ENCODE measurements at places on chromosomes 5 and 9. TPM values are rescaled to one million over a fixed set of nuclear protein-coding genes. Genes with fewer than 3 reads are reported as not detected.

STK32A gene
- under 0.01 TPM for total RNA-seq

PHF24 gene
- total RNA-seq: not detected

DCANP1 gene
- total RNA-seq: not detected

BTNL8 gene
- total RNA-seq: 0.20 TPM

PCDHGA4 gene
- total RNA-seq: 2.0 TPM

NMUR2 gene
- not detected for total RNA-seq

TMEM232 gene
- total RNA-seq: 0.44 TPM

TUSC1 gene
- total RNA-seq: 7.0 TPM

GRIA1 gene
- not detected for total RNA-seq

TAF11L5 gene
- total RNA-seq: not detected

KLF4 gene
- total RNA-seq: 0.65 TPM

WDR31 gene
- 0.20 TPM for total RNA-seq

FOXD4L6 gene
- under 0.01 TPM for total RNA-seq

ZDHHC11B gene
- under 0.01 TPM for total RNA-seq

IL9 gene
- total RNA-seq: not detected

TSSK1B gene
- not detected for total RNA-seq

LECT2 gene
- total RNA-seq: not detected
